Stimulated activated CD4-positive, alpha-beta T cell treated with anti-CD3 and anti-CD28 coated beads, TNF-alpha, amount 100 ng/mL, for 1 hour (primary cell): ENCODE measurements at places on chromosomes 1 and 21.

GRCh38 chr1:35171579-35171978 is 21.4 kb downstream of the SFPQ start:
- no peak for DNase-seq

GRCh38 chr1:17802164-17802563 is 47.0 kb downstream of the ACTL8 start:
- DNase-seq: no peak

DNA sequence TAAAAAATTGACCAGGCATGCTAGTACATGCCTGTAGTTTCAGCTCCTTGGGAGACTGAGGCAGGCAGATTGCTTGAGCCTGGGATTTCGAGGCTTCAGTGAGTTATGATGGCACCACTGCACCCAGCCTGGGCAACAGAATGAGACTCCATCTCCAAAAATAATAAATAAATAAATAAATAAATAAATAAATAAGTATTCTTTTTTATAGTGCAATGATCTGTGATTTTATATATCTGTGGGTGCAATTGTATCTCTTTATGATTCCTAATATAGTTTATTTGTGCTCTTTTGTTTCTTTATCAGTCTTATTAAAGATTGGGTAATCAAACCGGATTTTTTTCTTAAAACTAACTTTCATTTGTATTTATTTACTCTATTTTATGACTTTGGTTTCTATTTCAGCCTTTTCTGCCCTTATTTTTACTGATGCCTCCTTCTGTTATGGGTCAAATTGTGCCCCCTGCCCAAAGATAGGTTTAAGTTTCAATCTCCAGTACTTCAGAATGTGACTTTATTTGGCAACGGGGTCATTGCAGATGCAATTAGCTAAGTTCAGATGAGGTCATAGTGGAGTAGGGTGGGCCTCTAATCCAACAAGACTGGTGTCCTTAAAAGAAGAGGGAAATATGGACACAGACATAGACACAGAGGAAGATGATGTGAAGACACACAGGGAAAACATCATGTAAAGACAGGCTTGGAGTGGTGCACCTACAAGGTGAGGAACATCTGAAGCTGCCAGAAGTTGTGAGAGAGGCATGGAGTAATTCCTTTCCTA is 74.9 kb upstream of the CDC42BPA start:
- DNase-seq: no peak

GRCh38 chr1:67270541-67270940 is 37.1 kb upstream of the IL12RB2 start:
- DNase-seq: no peak

DNA sequence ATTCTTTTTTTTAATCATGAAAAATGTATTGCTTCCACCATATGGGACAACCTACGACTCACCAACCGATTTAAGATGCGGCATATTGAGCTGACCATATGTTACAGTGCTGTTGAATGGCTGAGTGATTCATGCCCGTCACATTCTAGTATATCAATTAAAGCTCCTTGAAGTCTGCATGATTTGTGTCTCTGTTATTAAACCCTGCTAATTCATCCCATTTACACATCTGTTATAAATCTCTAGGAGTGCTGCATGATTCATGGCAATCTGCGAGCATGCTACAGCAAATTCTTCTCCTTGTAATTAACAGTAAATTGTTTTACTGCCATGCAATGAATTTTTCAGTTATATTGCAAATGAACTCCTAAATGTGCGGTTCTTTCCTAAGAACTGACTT is 239.8 kb downstream of the USH2A start:
- DNase-seq: no peak
